ENCODE measurements at places on chromosomes 3 and 15.
A peak's percentile ranks its signal among the peaks of the same experiment; 100 is the strongest.

- no peak for DNase-seq
These were observed 5.6 kb downstream of the PCYT1A start for GRCh38 chr3:196281962-196282361.

- DNase-seq: peak; percentile 2
These were observed 576.1 kb downstream of the OTOL1 start for GRCh38 chr3:162072656-162073164.

DNA sequence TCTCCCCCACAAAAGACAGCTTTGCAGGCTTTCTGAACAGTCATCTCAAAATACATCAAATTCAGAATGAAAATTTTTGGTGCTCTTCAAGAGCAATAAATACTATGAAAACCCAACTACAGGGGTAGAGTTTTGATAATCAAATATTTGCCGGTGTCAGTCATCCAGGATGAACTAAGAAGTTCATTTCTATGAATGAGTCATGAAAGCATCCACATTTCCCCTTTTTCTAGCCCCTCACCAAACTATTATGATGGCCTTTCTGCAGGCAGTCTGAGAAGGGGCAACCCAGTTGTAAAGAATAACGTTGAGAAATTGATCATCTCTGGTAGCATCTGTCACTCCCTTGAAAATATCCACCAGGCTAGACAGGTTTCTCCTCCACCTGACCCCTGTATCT is 3.1 kb upstream of the LPCAT4 start:
- no peak for DNase-seq

- no peak for DNase-seq
These were observed 573.4 kb upstream of the DPPA4 start for GRCh38 chr3:109910772-109911171.

GRCh38 chr3:16529264-16529663 is 15.8 kb upstream of the RFTN1 start:
- DNase-seq: no peak

- DNase-seq: no peak
These were observed 279.8 kb downstream of the VPS13C start for GRCh38 chr15:61780278-61780980.

GRCh38 chr3:94909726-94910125 is 846.9 kb downstream of the NSUN3 start:
- no peak for DNase-seq

DNA sequence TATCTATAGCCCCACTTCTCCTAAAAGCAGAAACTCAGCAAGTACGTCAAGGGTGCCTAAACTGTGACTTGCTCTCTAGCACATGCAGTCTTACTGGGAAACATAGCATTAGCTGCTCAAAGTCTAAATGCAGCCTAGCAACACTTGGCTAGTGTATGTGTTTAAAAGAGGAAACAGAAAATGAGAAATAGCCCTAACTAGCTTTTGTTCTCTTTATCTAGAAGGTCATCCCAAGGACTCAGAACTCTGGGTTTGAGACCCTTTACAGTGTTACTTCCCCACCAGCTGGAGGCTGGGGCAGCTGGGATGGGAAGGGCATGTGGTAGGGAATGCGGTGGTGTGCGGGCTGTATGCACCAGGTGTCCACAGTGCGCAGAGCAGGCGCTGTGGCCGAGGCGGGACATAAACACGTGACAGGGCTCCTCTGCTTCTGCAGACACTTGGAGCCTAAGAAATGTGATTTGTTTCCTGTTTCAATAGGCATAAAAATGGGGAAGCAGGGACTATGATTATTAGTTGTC is 13.3 kb downstream of the ETV5 start:
- no peak for DNase-seq

GRCh38 chr15:83710452-83710851 is 56.5 kb downstream of the ADAMTSL3 start:
- no peak for DNase-seq

- no peak for DNase-seq
These were observed 198.2 kb upstream of the UBE2E2 start for GRCh38 chr3:23004971-23005370.

DNA sequence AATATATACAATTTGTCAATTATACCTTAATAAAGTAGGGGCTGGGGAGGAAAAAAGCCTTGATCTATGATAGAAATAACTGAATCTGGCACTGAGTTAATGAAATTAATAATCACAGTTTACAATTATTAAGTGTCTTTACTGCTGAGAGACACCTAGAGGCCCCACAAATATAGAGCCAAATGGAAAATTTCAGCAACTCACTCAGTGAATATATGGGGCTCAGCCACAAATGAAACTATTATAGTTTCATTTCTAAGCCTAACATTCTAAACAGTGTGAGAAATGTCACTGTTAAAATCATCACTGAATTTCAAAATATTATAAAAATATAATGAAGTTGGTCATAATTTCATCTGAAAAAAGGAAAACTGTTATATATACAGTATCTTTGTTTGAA is 40.3 kb downstream of the GNB4 start:
- DNase-seq: no peak

DNA sequence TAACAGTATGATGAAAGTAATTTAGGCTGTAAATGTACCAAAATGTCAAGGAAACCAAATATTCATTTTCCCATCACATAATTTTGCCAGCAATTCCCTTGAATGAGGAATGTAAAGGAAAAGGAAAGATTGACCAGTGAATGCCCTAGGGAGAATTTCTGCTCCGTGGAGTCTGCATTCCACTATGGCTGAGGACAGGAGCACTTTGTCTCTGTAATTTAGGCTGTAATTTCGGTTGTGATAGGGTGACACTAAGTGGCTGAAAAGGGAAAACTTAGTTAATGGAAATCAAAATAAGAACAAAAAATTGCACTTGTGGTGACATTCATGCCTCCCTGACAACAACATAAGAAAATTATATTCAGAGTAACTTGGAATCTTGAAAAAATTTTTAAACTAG is 8.3 kb upstream of the TMEM207 start:
- DNase-seq: no peak

- no peak for DNase-seq
These were observed 22.7 kb upstream of the UBXN7 start for GRCh38 chr3:196454935-196455334.

DNA sequence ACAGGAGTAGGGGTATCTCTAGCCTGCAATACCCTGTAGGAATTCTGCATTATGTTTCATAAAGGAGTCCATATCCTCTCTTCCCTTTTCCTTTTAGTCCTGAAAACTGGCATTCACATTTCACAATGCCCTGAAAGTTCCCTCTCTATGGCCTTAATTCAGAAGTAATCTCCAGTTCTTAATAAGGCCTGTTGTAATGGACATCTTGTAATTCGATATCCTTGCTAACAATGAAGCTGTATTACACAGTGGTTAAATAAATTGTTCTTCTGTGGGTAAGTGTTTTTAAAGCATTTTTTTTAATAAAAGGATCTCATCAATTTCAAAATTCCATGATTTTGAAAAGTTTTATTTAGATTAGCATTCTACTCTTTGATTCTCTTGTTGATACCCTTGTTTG is 34.3 kb upstream of the NEO1 start:
- no peak for DNase-seq

GRCh38 chr3:141011997-141012262 is 39.2 kb upstream of the SPSB4 start:
- DNase-seq: no peak

DNA sequence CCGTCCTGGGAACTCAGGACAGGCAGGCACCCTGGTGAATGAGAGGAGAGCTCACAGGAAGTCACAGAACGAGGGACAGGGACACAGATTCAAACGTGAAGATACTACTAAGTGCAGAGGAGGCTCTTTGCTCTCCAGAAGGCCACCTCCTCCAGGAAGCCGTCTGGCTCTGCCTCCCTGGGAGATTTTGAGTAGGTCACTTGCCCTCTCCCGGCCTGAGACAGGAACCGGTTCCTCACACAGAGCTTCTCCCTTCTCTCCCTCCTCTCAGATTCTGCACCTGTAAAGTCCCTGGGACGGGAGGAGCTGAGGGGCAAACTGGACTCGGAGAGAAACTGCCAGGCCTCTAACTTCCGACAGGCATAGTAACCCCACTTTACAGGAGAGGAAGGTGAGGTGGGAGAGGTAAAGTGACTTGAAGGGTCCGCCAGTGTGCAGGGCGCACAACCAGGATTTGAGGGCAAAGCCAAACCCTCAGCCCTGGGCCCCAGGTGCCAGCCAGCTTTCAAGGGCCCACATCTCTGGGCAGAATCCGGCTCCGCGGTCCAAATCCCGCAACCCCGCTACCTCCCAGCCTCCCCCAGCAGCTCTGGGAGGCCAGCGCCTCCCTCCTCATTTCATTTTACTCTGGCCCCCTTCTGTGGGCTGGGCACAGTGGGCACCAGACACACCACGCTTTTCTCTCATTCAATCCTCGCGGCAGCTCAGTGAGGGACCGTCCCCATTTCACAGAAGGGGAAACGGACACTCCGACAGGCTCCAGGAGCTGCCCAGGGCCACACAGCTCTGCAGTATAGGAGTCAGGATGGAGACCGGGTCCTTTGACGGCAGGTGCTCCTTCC is 150.2 kb downstream of the SMAD6 start:
- no peak for DNase-seq

DNA sequence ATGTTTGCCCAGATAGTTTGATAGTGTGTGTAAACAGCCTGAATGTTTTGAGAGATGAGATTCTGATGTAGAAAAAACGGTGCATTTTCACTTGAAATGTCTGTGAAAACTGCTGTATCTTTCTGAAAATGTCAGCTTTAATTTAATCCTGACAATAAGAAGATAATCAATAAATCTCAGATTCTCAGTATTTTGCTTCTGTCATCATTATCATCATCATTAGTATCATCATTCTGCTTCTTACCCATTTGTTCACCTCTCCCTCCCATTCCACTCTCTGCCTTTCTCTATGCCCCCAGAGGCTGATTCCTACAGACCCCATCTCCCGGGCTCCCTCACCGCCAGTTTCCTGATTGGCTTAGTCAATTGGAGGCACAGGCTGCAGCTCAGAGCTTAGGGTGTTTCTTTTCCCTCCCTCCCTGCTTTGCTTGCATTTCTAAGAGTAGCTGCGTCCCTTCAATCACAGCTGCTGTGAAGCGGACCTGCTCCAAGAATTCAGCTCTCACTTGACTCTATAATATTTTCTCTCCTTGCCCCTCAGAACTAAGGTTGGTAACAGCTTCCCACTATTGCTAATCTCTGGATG is 8.2 kb upstream of the SNTN start:
- DNase-seq: no peak

DNA sequence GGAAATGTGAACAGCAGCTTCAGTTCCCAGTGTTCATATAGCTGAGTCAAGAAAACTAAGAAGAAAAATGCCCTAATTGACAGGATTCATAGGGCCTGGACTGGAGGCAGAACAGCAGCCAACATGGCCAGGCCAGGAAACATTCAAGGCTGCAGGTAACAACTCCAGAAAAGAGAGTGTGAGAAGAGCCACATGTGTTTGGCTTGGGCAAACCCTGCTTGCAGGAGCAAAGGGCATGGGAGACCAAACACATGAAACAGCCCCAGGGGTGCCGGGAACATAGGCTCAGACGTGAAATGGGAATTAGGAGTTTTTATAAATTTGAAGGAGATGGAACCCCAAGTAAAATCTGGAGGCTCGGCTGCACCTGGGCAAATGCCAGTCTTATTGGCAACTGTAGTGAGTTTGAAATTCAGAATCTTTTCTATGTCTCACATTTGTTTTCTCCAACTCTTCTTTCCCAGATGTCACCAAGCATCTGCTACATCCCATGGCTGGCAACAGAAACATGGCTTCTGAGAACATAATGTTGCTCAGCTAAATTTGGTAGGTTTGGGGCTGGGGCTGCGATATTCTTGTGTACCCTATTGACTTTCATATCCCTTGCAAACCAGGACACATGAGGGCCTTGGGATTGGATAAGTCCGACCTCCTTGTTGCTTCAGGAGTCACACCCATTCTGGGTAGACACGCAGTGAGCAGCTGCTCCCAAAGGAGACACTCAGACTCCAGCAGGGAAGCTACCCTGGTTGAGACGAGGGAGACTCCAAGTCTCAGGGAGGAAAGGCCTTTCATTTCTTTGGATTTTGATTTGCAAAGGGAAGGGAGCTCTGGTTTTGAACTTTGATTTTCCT is 98.9 kb upstream of the CLSTN2 start:
- DNase-seq: no peak

- no peak for DNase-seq
These were observed 112.7 kb downstream of the SYNPR start for GRCh38 chr3:63390710-63391230.

DNA sequence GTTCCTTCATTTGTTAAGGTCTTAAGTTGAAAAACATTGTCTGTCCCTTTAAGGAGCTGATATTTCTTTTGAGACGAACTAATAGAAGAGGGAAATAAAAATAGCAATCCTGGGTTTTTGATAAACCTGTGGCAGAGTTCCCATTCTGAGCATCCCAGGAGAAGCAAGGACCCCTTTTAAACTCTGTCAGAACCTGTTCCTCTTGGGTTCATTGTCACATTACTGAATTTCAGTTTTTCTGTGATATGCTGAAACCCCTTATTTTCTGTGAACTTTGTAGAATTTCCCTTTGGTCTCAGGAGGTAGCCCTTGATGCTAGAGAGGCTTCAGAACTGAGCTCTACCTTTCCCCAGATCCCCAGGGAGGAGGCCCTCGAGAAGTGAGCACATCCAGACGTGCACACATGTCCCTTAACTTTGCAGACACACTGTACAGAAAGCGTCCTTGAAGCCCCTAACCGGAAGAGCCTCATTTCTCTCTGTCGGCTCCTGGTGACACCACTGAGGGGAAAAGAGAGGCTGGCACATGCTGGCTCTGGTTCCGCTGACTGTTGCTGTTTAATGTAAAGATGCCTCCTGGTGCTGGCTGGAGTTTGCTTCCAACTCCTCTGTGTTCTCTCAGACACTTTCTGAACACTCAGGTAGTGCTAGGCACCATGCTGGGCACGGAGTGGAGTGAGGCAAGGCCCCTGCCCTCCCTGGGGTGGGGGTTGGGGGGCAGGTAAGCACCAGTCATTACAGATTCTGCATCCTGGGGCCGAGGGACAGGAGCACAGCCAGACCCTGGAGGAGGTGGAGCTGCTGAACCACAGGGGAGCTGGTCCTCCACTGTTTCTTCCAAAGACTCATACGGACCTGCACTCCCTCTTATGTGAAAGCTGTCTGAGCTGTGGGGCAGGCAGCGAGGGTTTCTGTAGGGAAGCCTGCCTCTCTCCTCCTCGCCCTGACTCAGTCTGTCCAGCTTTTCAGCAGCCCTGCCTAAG is 77.5 kb downstream of the CHDH start:
- no peak for DNase-seq

DNA sequence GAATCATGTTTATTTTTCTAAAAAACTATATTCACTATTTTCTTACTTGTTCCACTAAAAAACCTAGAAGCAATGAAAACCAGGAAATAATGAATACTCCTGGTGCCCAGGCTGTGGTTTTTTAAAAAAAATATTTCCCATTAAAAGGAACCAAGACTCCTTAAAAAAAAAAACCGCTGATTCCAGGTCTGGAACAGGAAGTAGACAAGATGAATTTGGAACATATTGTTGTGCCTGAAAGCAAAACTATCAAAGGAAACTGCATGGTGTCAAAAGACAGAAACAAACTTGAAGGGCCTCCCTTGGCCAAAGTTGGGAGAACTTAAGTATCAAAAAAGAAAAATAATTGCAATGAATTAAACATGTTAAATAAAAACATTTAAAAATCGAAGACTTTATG is 245.3 kb upstream of the P2RY1 start:
- DNase-seq: no peak

DNA sequence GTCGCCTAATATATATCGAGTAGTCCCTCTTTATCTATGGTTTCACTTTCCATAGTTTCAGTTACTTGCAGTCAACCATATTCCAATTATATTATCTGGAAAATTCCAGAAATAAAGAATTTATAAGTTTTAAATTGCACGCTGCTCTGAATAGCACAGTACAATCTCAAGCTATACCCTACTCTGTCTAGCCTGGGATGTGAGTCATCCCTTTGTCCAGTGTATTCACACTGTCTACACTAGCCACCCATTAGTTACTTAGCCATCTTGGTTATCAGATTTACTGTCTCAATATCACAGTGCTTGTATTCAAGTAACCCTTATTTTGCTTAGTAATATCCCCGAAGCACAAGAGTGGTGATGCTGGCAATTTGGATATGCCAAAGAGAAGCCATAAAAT is 72.1 kb upstream of the EOMES start:
- DNase-seq: no peak

Measured in SHP77 (cell line).